GM10248 (cell line): ENCODE measurements at places on chromosomes 11 and 22.

DNA sequence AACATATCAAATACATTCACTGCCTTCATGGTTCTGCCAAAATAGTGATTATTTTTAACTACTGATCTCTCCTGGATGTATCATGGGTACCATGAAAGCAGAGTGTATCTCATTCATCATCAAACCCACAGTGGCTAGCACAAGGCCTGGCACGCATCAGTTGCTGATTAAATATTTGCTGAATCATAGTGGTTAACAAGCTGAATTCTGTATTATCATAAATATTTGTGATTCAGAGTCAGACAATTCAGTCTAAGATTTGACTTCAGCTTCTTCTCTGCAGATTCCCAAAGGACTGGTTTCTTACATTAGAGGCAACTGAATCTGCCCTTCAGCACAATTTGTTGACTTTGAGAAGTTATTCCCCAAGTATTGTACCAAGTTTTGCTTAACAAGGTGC lies 715.8 kb upstream of the LRRC4C start:
- no peak for DNase-seq

GRCh38 chr11:19382131-19382611 lies 141.4 kb upstream of the E2F8 start:
- no peak for DNase-seq

DNA sequence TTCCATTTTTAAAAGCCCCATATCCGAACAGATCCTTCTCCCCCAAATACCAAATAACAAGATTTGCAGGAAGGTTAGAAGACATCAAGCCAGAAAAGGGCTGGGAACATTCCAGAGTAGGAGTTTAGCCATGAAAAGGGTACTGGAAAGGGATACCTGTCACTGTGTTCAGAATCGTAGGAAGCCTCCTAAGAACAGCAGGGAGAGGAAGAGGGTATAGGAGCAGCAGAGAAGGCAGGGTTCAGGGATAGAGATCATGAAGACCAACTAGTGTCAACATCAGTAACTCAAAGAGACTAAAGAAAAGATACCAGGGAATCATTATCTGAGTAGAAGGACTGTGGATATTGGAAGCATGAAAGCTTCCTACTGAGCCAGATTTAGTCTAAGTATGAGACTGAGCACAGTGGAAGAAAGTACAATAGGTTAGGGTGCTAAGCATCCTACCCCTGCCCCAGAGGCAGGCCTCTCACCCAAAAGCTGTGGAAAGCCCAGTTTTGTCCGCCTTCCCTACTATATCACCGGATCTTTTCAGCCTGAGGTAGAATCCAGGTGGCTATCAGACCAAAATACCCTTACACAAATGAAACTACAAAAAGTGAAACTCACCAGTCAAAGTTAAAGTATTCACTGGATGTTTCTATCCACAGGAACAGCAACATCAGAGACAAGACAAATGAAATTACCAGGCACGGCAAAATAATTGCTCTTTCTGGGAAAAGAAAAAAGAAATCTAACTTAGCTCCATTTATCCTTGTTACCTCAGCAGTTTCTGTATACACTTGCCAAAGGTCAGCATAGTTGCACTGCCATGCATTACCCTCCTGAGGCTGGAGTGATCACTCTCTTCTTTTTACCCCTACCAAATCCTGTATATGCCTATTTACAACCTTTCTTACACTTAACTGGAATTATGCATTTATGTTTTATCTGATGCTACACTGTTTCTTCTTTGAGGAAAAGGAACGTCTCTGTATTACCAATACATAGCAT lies 16.7 kb downstream of the GDPD4 start:
- no peak for DNase-seq

DNA sequence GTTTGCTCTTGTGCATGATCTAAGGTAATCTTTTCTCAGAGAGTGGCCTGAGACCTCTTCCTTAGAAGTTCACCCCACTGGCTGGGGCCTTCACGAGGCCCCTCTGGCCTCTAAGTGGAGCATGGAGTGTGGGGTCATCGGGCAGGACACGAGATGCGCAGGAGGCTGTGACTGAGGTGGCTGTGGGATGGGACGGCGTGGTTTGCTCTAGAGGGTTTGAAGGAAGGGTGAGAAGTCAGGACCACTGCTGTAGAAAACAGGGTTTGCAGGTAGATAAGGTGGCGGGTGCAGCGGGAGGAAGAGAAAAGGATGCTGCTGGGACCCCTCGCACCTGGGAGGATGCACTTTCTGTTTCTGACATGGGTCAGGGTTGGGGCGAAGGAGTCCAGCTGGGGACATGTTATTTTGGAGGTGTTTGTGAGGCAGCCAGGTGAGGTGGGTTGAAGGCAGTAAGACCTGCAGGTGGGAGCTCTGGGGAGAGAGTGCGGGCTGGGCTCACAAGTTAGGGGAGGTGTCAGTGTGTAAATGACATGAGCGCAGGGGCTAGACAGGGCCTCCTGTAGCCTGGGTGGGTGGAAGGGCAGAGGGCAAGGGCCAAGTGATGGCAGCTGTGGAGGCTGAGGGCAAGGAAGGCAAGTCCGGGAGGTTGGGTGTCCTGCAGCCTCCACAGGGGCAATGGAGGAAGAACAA lies 62.5 kb downstream of the KCNQ1 start:
- no peak for DNase-seq

DNA sequence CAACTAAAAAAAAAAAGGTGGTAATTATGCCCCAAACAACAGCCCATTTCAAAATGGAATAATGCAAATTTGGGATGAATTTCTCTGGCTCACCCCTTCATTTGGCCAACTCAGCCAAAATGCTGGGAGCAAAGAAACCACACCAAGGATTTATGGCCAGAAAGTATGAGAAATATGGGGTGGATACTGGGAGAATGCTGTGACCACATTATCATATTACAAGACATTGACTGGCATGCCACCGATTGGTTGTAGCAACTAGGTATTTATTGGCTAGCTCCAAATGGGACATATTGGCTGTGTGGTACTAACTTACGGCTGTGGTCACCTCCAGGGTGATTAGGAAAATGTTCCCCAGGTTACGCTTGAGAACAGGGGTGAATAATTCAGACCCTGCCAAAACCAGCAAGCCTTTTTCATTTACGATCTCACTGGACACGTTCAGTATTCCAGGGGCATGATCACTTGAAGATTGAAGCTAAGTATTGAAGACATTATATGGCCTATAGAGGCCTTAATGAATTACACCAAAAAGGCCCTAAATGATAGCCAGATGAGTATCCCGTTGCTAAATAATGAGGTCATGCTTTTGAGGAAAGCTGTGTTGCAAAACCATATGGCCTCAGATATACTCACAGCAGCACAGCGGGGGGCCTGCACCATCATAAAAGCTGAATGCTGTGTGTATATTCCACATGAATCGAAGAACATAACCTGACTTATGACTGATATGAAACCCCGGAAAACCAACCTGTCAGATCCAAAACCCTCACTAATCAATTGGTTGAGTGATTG lies 3.8 kb upstream of the FDX1 start:
- no peak for DNase-seq

GRCh38 chr11:75821202-75821601 lies 6.2 kb downstream of the UVRAG start:
- no peak for DNase-seq

GRCh38 chr22:49255741-49256318 lies 571.8 kb downstream of the BRD1 start:
- DNase-seq, result no peak

DNA sequence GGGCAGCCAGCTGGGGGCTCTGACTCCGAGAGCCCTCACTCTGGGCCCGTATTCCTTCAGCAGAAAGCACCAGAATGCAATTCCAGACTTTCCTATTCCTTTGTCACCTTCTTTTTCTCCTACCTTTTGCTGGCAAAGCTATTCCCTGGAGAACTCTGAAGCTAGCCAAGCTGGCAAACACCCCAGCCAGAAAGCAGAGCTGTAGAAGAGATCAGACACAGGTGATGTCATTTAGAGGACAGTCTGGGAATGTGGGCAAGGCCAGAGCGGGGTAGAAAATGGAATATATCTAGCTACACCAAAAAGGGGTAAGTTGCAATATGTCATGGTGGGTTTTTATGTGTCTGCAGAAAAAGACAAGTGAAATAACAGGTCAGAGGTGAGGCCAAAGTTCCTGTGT lies 205.1 kb downstream of the NXPE2 start:
- no peak for DNase-seq

- DNase-seq, result no peak
Measured at GRCh38 chr22:43658823-43659222, 153.3 kb downstream of the EFCAB6 start.

DNA sequence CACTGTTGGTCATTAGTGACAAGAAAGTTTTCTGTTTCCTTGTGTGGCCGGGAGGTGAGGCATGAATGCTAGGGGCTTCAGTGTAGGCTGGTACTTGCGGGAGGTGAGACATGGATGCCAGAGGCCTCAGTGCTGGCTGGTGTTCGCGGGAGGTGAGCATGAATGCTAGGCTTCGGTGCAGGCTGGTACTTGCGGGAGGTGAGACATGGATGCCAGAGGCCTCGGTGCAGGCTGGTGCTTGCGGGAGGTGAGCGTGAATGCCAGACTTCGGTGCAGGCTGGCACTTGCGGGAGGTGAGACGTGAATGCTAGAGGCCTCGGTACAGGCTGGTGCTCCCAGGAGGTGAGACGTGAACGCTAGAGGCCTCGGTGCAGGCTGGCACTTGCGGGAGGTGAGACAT lies 48.4 kb downstream of the ANO1 start:
- no peak for DNase-seq

DNA sequence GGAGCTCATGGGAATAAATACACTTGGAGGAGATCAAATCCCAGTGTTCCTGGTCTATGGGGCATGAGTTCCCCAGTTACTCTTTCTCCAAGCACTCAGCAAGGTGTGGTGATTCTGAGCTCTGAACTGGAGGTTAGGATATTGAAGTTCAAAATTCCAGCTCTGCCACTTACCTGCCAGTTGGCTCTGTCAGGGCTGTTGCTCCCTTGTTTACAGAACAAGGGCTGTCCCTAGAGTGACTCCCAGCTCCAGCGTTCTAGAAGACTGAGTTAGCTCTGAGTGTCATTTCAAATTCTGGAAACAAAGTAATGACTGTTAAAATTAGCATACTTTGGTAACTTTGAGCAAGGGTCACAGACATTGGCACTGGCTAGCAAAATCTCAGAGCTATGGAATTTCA lies 69.7 kb upstream of the ZBED5 start:
- DNase-seq, result no peak

- no peak for DNase-seq
Measured at GRCh38 chr22:49555526-49555925, 272.1 kb downstream of the BRD1 start.

- DNase-seq, result no peak
Measured at GRCh38 chr22:48627203-48627602, 1200.5 kb downstream of the BRD1 start.

DNA sequence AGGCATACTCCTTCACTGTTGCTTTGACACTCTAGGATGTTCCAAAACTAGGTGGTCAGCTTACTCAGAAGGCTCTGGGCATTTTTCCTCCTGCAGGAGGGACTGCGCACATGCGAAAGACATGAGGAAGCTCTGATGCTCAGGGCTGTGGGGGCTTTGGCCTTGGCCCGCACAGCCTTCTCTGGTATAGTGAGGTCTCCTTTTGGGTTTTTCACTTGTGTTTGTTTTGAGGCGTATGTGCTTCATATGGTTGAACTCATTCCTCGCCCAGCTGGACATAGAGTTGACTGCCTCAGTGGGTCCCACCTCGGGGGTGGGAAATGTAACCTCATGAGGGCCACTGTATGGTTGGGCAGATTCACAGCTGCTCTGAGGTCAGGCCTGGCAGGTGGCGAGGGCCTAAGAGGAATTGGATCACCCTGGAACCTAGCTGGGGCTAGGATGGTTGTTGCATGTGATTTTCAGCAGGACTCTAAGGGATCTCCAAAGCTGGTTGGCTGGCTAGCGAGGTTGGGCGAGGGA lies 63.7 kb downstream of the PTPRJ start:
- no peak for DNase-seq

GRCh38 chr11:68996376-68997123 lies 15.8 kb upstream of the MRGPRD start:
- no peak for DNase-seq

GRCh38 chr11:31173926-31174680 lies 195.4 kb downstream of the DCDC1 start:
- DNase-seq, result no peak

- no peak for DNase-seq
Measured at GRCh38 chr22:20956258-20957101, 10.6 kb upstream of the AIFM3 start.

DNA sequence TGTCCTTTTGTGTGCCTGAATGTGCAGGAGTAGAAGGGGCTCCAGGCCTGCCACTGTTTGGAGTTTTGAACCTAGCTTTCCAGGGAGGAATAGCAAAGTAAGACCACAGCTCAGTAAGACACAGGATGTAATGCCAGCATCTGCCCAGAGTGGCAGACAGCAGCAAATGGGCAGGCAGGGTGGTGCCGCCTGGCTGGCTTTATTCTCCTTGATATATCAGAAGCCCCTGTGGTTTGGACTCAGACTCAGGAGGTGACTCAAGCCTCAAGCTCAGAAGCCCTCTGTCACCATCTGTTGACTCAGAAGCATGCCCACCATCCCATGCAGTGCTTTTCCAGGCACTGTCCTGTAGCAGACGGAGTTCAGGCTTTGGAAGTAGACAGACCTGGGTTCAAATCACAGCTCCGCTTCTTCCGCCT lies 72.7 kb upstream of the TTC12 start:
- no peak for DNase-seq

GRCh38 chr11:17008099-17008498 lies 6.1 kb downstream of the PLEKHA7 start:
- DNase-seq, result no peak

- DNase-seq, result no peak
Measured at GRCh38 chr11:26072614-26073153, 259.2 kb upstream of the ANO3 start.

DNA sequence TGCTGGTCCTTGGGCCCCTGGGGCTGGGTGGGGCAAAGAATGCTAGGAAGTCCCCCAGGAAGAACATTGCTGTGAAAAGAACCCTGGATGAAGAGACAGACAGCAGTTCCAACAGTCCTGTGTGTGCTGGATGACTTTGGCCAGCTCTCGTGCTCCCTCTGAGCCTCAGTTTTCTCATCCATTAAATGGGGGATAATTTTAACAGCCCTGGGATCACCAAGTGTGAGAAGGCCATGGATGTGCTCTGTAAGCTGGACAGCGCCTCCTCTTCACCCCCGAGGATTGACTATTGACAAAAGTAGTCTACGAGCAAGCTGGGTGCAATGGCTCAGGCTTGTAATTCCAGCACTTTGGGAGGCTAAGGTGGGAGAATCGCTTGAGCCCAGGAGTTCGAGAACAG lies 2.5 kb downstream of the LARGE2 start:
- DNase-seq, result no peak

GRCh38 chr22:44819966-44820631 lies 67.7 kb downstream of the ARHGAP8 start:
- DNase-seq, result no peak

DNA sequence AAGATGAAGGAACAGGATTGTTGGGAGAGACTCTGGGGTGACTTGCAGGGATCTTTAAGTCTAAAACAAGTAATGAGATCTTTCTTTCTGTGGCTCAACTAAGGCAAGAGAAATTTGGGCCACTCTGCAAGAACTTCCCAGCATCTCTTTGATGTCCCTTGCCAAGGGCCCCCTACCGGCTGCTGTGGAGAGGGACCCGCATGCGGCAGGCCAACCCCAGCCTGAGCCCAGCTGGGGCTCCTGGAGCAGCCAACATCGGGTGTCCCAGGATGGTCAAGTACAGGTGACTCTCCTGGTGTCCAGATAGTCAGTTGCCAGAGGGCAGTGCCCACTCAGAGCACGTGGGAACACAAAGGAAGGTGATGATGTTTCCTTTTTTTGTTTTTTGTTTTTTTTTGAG lies 363.2 kb downstream of the TBC1D22A start:
- DNase-seq, result no peak
